Activated CD4-positive, alpha-beta T cell treated with anti-CD3 and anti-CD28 coated beads for 36 hours (primary cell): ENCODE measurements at places on chromosomes 13 and 19. TPM values are rescaled to one million over a fixed set of nuclear protein-coding genes. Genes with fewer than 3 reads are reported as not detected.
A peak's percentile ranks its signal among the peaks of the same experiment; 100 is the strongest.

C1QTNF9 gene
- not detected for total RNA-seq

SULT2A1 gene
- not detected for total RNA-seq

SRRM5 gene
- 0.37 TPM for total RNA-seq

NECTIN2 gene
- total RNA-seq, result 0.93 TPM

ZNF878 gene
- total RNA-seq, result 1.1 TPM

C19orf18 gene
- total RNA-seq, result 0.46 TPM

C13orf42 gene
- not detected for total RNA-seq

RNF113B gene
- total RNA-seq, result not detected

ITPKC gene
- total RNA-seq, result 4.6 TPM

KLF1 gene
- total RNA-seq, result 0.18 TPM

GJB2 gene
- 9.0 TPM for total RNA-seq

CEACAM7 gene
- not detected for total RNA-seq

ZNF100 gene
- total RNA-seq, result 24.7 TPM

TGFBR3L gene
- 2.6 TPM for total RNA-seq

GRCh38 chr19:38003438-38004185, 96.6 kb downstream of the SIPA1L3 start:
- DNase-seq, result peak; percentile 74

GRCh38 chr19:55956431-55956830, 8.8 kb downstream of the NLRP8 start:
- DNase-seq, result no peak

DNA sequence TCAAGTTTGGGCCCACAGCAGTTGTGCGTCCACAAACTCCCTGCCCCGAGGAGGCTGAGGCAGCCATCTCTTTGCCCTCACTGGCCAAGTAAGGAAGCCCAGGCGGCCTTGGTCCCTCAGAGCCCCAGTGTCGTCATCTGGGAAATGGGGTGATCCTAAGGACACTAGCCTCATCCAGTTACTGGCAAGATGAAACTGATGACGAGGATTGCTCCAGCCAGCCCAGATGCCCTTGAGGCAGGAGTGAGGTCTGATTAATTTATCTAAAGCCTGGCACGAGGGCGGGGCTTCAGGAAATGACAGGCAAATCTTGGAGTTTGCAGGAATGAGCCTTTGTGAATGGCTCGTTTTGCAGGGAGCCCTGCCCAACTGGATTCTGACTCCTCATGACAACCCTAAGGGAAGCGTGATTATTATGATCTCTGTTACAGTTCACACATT, 5.6 kb downstream of the LIPE start:
- no peak for DNase-seq

DNA sequence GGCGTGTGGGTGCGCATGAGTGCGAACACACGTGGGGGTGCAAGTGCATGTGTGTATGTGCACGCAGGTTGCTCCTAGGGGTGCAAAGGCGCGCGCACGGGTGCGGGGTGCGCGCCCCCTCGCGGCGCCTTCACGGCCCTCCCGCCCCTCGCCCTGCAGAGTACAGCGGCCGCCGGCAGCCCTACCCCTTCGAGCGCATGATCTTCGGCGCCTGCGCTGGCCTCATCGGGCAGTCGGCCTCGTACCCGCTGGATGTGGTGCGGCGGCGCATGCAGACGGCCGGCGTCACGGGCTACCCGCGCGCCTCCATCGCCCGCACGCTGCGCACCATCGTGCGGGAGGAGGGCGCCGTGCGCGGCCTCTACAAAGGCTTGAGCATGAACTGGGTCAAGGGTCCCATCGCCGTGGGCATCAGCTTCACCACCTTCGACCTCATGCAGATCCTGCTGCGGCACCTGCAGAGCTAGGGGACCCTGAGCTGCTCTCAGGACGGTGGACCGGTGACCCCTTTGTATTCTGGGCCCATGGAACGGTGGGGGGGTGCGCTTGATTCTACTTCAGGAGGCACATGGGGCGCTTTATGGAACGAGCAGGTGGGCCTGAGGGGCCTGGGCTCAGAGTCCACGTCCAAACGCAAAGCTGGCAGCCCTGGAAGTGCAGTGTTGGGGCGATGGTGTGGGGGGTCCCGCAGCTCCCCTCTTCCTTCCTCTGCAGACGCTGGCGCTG, 27.7 kb downstream of the TMEM161A start:
- DNase-seq, result peak; percentile 59

- DNase-seq, result no peak
These were observed 88.6 kb upstream of the MYCBP2 start for GRCh38 chr13:77415253-77416071.

- DNase-seq, result no peak
These were observed 14.1 kb downstream of the HSH2D start for GRCh38 chr19:16157601-16158000.

DNA sequence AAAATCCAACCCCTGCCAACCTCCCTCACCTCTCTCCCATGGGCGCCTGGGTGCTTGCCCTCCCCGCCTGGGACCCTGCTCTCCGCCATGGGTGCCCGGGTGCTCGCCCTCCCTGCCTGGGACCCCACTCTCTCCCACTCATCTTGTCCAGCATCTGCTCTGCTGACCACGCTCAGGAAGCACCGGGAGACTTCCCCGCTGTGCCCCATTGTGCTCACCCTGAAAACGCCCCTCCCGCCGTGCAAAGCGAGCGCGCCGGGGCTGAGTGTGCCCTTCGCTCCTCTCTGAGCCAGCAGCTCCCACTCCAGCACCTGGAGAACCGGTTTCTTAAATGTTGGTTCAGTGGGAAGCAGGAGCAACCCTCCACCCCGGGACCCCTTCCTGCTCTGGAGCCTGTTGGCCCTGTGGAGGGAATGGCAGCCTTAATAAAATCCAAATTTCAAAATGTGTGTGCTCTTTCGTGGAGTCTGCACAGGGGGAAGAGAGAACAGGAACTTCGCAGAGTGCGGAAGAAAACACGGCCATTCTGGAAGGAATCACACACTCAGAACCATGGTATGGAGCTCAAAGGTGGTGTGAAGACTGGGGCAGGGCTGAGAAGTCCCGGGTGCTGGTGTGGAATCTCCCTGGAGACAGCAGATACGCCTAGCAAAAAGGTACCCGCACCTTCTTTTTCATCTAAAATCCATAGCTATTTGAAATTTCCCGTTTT, 23.1 kb upstream of the CDC16 start:
- DNase-seq, result no peak

DNA sequence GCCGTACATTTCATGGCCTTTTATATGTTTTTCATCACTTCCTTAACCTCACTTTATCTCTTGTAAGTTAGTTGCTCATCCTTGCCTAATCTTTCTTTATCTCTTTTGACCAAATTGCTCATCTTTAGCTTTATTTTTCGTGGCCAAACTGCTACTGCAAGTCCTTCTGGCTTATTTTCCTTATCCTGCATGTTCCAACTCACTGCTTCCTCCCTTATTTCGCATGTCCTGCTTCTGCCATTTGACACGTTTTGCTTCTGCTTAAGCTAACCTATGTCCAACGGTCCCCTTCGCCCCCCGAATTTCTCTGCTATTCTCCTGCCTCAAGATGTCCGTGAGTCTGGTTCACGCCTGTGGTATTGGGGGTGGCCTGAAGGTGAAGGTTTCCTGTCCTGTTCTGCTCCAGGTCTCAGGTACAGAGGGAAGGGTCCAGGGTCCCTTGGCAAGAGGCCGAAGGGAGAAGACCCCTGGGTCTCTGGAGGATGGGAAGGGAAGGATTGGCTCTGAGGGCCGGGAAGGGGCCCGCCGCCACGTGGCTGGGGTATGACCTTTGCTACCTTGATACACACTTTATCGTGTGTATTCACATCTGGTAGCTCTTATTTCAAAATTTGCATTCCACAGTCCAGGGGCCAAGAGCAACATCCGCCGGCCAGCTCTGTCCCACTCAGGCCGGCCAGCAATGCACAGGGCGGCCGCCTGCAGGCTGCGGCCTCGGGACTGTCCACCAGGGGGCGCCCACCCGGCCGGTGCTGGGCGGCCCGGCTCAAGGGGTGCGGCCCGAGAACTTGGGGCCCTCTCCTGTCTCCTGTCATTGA, 2.9 kb upstream of the C19orf85 start:
- DNase-seq, result peak; percentile 83

DNA sequence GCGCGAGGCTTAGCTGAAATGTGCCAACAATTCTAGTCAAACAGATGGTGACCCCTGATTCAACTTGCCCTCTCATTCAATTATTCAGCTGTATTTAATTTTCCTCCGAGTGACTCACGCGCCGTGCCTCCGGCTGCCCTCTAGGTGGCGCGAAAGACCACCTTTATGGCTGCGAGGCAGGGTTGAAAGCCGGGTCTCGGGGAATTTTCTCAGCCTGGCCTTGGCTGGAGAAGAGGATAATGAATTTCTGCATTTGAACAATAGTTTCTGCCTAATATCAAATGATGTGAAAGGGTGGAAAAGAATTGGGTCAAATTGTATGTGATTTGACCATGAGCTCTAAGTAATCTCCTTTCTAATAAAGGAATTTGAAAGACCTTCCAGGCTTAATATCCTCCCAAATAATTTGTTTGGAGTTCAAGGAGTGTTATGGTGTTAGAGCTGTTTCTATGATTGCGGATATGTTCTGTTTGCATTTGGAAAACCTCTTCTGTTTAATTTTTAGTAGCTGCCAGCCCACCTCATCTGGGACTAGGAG, 310.9 kb downstream of the ZNF536 start:
- peak; percentile 76 for DNase-seq

DNA sequence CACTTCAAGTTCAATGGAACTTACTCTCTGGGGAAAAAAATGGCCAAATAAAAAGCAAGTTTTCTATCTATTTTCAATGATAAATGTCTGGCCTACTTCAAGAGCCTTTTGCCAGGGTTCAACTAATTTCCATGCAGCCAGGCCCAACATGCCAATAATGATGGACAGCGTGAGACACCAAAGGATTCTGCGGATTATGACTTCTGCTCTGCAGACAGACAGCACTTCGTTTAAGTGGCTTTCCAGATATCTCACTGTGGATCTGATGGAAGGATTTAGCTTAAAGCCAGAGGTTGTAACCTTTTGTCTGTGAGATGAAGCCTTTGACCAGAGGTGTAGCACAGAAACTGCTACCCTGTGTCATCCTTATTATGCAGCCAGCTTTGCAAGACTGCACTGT, 614.2 kb downstream of the DCT start:
- DNase-seq, result no peak

DNA sequence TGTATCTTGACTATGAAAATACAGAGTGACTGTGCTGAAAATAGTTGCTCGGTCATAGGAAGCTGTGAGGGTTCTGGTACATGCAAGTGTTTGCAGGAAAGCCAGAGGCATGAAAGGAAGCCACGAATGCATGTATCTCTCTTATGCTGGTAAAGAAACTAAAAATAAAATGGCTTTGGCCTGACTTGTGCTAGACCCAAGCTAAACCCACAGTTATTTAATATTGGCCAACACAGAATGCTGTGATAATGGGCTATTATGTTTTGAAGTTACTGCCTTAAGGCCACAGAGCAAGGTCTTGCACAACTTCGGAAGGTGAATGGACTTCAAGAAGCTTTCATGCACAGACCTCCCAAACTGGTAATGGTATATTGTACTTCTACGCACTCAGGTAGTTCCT, 518.2 kb upstream of the HTR2A start:
- no peak for DNase-seq

DNA sequence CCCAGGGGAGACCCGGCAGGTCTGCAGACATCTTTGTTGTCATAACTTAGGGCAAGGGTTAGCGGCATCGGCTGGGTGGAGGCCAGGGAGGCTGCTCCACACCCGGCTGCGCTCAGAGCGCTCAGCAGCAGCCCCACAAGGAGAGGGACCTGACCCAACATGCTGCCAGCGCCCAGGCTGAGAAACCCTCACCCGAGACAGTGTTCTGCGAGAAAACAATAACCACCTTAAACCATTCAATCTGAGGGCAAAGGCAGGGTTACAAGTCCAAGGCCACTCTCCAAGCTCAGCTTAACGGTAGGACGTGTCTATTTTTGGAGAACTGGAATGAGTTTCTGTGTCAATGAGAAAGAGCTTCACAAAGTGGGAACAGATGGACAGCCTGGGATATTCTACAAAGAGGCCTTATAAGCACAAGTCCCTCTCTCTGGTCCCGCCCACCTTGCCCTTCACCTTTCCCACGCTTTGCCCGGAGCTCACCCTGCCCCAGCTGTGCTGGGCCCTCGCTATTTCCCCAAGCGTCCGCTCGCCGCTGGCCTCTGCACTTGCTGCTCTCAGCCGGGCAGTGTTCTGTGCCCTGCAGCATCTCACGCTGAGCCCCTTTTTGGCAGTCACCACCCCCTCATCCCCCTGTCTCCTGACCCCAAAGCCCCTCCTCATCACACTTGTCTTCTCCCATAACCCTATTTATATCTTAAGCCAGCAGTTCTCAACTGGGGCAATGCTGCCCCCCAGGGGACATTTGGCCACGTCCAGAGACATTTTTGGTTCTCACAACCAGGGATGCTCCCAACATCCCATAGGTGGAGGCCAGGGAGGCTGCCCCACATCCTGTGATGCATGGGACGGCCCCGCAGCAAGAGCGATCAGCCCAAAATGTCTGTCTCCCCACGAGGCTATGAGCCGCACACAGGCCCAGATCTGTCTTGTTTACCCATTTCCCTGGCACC, 17.6 kb downstream of the PPP1R12C start:
- no peak for DNase-seq

GRCh38 chr19:35110974-35111373, 4.6 kb upstream of the FXYD3 start:
- no peak for DNase-seq

GRCh38 chr19:7522923-7523667, 671 bp downstream of the MCOLN1 start:
- no peak for DNase-seq

DNA sequence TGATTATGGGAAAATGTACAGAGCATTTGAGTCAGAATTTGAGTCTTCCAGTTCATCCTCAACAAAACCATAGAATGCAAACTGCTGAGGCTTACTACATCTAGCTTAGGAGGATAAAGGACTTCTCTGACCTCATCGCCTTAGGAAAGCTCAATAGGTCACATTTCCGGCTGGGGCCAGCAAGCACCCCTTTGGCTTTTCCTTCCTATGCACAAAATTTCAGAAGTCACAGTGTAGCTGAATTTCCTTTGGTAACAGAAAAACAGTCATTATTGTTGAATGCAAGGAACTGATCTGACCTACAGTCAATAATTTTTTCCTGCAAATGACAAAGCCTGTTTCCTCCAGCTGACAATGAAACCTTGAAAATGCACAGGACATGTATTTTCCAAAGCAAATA, 32.8 kb upstream of the LRCH1 start:
- DNase-seq, result no peak

- no peak for DNase-seq
These were observed 298.3 kb downstream of the DIAPH3 start for GRCh38 chr13:59865398-59865797.

GRCh38 chr19:16155128-16155527, 11.6 kb downstream of the HSH2D start:
- DNase-seq, result no peak

DNA sequence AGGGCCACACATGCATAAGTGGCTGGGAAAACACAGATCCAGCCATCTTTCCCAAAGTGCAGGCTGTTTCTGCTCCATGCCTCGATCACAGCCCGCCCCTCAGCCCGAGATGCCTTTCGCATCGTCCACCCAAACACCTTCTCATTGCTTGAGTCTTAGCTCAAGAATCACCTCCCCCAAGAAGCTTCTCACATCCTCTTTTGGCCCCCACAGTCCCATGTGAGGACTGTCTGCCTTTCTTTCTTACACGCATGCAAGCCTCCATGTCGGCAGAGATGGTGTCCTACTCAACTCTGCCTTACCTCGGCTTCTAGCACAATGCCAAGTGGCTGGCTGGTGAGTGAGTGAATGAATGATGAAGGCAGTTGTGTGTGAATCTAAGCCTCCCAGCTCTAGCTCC, 18.1 kb upstream of the GSX1 start:
- no peak for DNase-seq
